ENCODE measurements at places on chromosomes 4 and X.

- DNase-seq, result no peak
Observed at GRCh38 chrX:130696542-130696941, 206.5 kb downstream of the ENOX2 start.

DNA sequence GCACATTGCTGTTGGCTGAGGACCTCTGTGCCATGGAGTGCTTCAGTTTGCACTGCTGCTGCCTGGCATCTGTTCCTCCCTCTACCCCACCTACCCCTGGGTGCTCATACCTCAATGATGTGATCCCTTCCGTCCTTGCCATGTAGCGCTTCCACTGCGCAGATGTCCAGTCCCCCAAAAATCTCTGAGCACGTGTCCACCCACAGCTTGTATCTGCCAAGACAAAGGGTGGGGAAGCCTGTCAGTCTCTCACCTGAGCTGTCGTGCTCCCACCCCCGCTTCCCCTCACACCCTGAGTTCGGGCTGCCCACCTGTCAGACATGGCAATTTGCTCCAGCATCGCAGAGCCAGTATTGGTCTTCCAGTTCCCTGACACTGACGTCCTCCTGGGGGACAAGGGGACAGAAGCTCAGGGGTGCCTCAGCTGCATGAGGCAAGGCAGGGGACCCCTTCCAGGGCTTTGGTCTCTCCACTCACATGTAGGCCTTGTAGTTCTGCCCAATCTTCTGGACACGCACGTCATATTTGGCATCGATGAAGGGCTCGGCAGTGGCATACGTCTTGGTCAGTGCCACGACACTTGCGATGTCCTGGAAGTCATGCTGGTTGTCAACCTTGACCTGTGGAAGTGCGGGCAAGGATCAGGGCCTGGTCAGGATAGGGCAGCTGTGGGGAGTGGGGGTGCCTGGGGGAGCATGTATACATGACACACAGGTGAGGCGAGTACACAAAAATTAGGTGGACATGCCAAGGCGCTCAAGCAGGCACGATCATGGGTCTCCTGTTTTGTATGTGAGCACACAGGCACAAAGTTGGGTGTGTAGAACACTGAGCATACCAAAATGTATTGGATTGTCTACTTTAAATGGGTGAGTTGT is 6.0 kb upstream of the TIMP1 start:
- DNase-seq, result no peak

GRCh38 chr4:74598611-74599325 is 153.8 kb downstream of the AREG start:
- no peak for DNase-seq

DNA sequence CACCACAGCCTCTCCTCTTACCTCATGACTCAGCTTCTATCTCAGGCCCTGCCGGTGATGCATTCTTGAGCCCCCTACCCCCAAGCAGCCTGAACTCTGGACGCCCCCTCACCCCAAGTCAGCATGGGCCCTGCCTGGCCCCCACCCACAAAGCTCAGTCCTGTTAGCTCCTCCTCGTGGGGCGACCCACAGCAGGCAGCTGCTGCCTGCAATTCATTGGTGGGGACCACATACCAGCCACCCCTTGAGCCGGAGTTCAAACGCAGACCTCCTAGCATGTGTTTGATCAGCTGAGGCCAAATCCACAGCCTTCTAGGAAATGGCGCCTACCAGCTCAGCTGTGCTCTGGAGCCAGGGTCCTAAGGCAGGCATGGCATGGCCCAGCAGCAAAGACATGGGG is 111.8 kb downstream of the EFNB1 start:
- DNase-seq, result no peak

DNA sequence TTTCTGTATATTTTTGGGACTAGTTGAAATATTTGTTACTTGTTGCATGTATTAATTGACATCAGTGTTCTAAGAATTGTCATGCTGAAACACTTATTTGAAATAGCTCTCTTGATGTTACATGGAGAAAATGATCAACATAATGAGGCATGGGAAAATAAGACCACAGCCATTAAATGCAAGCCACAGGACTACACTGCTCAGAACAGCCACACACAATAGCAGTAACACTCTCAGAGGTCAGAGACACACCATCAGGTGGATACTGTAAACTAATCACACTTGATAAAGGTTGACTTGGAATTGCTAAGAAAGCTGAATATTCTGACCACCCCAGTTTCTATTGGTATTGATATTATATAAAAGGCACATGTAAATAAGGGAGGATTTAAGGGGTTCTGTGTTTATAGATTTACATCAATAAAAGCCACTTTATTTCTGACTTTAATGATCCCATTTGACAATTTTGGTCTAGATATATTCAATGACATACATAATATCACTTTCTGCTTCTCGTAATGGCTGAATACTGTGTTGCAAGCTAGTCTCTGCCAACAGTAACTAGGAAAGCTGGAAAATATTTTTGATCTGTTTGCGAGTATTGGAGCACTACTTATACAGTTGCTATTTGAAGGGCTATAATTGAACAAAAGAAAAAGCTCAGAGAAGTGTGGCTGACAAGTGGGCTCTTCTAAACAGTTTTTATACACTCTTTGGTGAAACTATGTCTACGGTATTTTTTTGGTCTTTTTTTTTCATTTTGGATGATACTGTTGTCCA is 876.5 kb upstream of the INTU start:
- no peak for DNase-seq

DNA sequence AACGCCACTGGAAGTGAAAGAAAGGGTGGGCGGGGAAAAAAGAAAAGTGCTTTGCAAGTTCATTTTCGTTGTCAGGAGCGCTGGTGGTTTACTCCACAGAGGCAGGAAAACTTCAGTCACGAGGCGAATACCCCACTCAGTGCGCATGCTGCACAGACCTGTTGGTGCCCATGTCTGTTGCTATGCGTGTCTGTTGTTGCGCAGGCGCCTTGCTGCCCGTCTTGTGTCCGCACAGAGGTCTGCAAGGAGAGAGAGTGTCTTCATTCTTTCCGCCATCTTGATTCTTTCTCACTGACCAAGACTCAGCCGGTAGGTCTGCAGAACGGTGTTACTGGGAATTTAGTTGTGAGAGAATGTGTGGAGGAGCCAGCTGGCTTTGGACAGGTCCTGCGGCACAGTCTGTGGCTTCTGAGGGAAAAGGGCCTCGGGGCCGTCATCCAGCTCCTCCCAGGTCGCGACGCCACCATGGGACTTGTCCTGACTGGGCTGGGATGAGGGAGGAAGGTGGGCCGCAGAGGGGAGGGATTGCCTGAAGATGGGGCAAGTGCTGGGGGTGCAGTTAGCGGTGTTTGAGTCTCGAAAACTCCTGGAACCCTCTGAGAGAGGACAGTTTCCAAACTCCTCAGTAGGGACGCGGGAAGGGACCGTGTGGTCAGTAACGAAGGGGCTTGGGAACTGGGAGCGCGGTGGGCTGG is at the start of gene PAGE2:
TSS of gene PAGE2 (plus strand) at position 224 of the 695 bp plus-strand sequence. CDS start 1,003 bp downstream, outside the sequence.
- no peak for DNase-seq

- DNase-seq, result no peak
Observed at GRCh38 chrX:20670611-20671010, 403.9 kb upstream of the RPS6KA3 start.

DNA sequence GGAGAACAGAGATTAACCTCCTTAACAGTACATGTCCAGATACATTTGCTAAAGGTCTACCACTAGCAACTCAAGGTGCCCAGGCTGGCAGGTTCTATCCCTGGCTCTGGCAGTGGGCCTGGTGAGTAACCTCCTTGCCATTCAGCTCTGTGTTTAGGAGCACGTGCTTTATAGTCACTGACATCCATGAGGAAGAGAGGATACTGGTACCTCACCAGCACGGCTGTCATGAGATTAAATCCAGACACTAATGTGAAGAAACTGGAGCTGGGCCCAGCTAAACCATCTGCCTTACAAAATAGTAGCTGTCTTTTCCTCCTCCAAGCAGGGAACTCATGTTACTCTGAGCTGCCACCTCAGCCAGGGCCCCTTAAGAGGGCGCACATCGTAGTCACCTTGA is 45.3 kb downstream of the GPRASP3 start:
- no peak for DNase-seq

DNA sequence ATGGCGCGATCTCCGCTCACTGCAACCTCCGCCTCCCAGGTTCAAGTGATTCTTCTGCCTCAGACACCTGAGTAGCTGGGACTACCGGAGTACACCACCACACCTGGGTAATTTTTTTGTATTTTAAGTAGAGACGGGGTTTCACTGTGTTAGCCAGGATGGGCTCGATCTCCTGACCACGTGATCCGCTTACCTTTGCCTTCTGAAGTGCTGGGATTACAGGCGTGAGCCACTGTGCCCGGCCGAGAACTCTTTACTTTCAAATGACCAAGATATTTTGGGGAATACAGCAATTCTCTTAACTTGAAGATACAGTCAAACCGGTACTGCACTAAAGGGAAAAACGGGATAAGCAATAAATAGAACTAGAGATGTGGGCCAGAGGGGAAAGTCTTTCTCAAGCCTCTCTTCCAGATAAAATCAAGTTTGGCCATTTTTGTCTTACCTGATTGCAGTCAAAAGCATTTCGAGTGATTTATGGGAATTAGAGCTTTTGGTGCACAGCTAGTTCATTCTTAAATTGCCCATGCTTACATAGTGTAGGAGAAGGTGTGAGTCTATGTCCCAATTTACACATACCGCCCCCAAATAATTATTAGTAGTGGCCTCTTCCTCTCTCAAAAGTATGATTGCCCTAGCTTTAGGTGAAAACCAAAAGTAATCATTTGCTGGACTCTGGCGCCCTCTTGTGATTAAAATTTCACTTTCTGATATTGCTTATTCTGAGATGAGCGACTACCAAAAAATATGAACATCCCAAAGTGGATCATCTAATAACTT is 53.2 kb upstream of the ABCG2 start:
- no peak for DNase-seq

GRCh38 chrX:153032397-153033118 is 23.7 kb upstream of the PNMA3 start:
- DNase-seq, result peak; percentile 14

DNA sequence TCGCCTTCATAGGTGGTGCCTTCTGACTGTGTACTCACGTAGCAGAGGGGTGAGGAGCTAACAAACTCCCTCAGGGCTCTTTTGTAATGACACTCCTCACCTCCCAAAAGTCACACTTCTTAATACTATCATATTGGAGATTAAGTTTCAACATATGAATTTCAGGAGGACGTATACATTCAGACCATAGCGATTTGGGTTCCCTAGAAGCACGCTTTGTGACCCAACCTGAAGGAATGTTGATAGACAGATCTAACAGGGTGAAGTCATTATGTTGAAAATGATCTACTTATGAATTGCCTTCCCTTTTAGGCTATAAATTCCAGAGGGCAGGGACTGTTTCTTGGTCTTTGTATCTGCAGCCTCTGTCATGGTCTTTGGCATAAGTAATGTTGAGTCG is 3.2 kb upstream of the KLHL34 start:
- no peak for DNase-seq

DNA sequence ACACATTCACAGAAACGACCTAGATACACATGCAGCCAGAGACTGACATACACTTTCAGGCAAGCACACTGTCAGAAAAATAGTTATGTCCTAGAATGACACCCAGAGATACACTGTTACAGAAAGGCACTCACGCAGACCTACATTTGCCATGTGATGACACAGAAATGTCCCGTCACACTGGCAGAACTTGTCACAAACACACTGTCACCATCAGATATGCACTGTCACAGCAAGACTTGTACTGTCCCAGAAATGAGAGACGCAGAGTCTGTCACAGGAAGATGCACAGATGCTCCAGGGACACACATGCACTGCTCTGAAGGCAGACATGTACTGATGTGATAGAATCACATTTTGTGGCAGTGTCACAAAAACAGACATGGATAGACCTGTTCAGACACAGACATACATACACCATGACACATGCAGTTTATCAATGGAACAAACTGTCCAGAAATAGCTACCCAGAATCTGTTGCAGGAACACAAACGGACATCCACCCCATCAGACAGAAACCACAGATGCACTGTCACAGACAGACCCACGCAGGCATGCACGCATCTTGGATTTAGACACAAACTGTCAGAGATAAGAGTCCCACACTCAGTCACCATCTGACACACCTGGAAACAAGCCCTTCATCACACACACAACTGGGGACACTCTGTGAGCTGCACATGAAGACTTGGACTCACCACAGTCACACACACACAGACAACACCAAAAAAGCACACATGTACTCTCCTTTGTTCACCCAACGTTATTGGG is 1.3 kb upstream of the PIM2 start:
- no peak for DNase-seq

DNA sequence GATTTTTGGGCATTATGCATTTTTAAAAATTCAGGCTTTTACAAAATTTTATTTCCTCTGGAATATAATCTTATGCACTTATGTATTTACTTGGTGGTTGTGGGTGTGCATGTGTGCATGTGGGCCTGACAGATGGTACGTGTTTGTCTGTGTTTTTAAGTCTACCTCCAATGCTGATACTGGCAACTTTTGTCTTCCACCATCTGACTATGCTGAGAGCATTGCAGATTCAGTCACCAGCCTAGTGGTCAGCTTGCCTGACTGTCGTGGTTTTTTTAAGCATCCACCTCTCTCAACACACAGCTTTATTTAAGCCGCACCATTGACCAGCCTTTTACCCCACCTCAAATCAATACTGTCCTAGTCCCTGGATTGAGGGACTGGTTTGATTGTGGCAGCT is 37.1 kb downstream of the FSTL5 start:
- no peak for DNase-seq

- DNase-seq, result no peak
Observed at GRCh38 chr4:8542776-8543525, 37.2 kb upstream of the GPR78 start.

- DNase-seq, result no peak
Observed at GRCh38 chrX:74119016-74119910, 184.7 kb upstream of the ZCCHC13 start.

- no peak for DNase-seq
Observed at GRCh38 chrX:31323658-31324057, 251.8 kb upstream of the FTHL17 start.

DNA sequence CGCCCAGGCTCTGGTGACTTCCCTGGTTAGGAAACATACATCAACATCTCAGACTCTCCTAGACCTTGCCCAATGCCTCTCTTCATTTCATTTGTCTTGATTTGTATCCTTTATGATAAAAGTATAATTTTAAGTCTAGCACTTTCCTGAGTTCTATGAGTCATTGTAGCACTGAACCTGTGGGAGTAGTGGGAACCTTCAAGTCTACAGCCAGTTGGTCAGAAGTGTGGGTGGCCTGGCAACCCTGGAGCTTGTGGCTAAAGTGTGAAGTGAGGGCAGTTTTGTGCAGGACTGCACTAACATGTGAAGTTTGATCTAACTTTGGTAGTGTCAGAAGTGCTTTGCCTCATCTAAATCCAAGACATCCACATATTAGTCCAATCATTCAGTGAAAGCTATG is 259.3 kb upstream of the IGFBP7 start:
- no peak for DNase-seq

DNA sequence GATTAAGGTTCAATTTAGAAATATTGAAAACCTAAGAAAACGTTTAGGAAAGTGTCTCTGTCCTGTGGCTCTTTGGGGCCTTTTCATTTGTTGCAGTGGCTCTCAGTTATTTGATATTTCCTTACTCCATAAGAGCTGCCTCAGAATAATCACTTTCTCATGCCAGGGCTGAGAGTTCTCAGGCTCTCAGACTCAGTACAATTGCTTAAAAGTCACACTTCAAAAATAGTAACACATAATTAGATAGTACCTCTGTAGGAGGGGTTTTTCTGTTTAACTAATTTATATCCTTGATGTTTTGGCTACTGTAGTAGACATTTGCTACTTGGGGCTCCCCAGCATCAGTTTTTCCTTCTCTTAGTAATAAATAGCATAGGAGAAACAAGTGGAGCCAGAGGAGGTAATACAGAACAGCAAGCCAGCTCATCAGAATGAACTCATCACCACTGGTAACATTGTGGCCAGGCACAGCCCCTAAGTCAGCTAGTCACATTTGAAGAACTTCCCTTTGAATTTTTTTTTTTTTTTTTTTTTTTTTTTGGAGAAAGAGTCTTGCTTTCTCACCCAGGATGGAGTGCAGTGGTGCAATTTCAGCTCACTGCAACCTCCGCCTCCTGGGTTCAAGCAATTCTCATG is 8.0 kb upstream of the HNRNPD start:
- no peak for DNase-seq
